Panc1 (cell line): ENCODE measurements at places on chromosomes 7 and 10. TPM values are rescaled to one million over a fixed set of nuclear protein-coding genes. Genes with fewer than 3 reads are reported as not detected.

Gene FOXP2
- total RNA-seq = 0.54 TPM

Gene TMEM243
- 15.4 TPM for total RNA-seq

Gene SYNPO2L
- not detected for total RNA-seq

GRCh38 chr7:131106681-131107336, 220.9 kb upstream of the MKLN1 start:
- H3K36me3 ChIP-seq = no peaks in the 10 kb centered on the region
- H3K4me3 ChIP-seq = peak overlapping the region; percentile 94
- no peaks in the 10 kb centered on the region for H3K27me3 ChIP-seq
- peak overlapping the region; percentile 98 for H3K27ac ChIP-seq
- DNase-seq = no peak
- H3K4me1 ChIP-seq = peaks cover 33% of the 10 kb centered on the region

- DNase-seq = no peak
- H3K4me3 ChIP-seq = no peak overlapping the region
- no peaks in the 10 kb centered on the region for H3K27me3 ChIP-seq
- no peaks in the 10 kb centered on the region for H3K36me3 ChIP-seq
These were observed 342.6 kb downstream of the IPMK start for GRCh38 chr10:57925045-57925444.

GRCh38 chr10:133359972-133360610, 2.3 kb upstream of the FUOM start:
- H3K4me1 ChIP-seq = no peaks in the 10 kb centered on the region; the same call in 1 of the 2 replicates
- DNase-seq = no peak
- no peak overlapping the region for H3K27ac ChIP-seq
- no peaks in the 10 kb centered on the region; the same call in 1 of the 2 replicates for H3K36me3 ChIP-seq
- no peak overlapping the region for H3K4me3 ChIP-seq
- no peaks in the 10 kb centered on the region for H3K27me3 ChIP-seq

GRCh38 chr7:134420424-134421125, 38.3 kb downstream of the AKR1B1 start:
- peak; percentile 47 for DNase-seq
- H3K36me3 ChIP-seq = no peaks in the 10 kb centered on the region

DNA sequence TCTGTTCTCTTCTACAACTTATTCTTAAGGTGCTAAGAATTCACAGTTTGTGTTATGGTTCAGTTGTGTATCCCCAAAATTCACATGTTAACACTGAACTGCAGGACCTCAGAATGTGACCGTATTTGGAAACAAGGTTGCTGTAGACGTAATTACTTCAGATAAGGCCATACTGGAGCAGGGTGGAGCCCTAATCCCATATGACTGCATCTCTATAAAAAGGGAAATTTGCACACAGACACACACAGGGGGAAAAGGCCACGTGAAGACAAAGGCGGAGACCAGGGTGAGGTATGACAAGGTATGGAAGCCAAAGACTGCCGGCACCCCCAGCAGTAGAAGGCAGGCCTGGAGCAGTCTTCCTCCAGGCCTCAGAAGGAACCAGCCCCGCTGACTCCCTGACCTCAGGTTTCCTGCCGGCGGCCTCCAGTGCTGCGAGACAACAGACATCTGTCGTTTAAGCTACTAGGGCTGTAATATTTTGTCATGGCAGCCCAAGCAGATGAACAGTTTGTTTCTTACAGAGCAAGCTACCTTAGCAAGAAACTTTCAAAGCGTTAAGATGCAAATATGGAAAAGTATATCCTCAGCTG, 98.7 kb downstream of the PROSER2 start:
- no peak overlapping the region for H3K27ac ChIP-seq
- no peaks in the 10 kb centered on the region for H3K4me1 ChIP-seq
- no peaks in the 10 kb centered on the region for H3K27me3 ChIP-seq
